DMS 273 treated with DMSO at 0.1 percent for 48 hours (cell line): ENCODE measurements at places on chromosomes 1 and 21.
A peak's percentile ranks its signal among the peaks of the same experiment; 100 is the strongest.

DNA sequence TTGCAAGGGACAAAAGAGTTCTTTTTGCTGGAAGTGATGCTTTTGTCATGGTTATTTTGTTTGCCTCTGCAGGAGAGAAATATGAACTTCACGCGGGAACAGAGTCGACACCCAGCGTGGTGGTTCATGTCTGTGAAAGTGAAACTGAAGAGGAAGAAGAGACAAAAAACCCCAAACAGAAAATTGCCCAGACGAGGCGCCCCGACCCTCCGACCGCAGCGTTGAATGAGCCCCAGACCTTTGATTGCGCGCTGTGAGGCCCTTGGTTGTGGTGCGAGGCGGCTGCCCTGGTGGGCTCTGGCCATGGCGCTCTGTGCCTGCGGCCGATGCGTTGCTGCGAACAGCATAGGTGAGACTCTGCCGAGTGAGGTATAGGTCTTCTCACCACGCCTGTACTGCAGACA, 20.9 kb upstream of the NCMAP start:
- DNase-seq: no peak

- DNase-seq: no peak
These were observed 14.1 kb downstream of the DNASE2B start for GRCh38 chr1:84412316-84412942.

DNA sequence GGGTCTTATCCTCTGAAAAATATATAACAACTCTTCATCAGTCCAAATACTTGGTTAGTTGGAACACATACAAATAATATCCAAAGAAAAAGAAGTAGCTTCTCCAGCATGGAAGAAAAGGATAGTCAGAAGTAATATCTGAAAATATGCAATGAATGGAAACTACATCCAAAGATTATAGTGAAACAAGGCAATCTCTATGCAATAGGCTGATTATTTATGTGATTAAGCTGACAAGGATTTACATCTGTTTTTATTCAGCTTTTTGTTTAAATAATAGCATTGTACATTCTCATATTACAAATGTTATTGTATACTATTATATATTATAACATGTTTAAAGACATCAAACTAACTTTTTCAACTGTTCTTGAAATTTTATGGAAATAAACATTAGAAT, 15.3 kb upstream of the TGFBR3 start:
- DNase-seq: no peak

DNA sequence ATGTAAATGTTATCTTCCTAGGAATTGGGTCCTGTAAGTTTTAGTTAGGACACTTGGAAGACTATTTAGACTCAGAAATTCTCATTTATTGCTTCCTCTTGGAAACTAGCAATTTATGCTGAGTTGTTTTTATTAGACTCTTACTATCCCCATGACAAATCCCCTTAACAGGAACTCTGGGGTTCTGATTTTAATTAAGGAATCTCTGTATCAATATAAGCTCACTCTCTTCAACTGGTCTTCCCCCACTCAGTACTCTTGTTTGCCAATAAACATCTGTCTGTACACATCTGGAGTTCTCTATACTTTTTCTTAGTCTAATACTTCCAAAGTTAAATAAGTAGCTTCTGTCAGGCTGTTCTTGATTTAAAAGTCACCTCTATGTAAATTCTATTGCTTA, 64.1 kb upstream of the TBX15 start:
- no peak for DNase-seq

DNA sequence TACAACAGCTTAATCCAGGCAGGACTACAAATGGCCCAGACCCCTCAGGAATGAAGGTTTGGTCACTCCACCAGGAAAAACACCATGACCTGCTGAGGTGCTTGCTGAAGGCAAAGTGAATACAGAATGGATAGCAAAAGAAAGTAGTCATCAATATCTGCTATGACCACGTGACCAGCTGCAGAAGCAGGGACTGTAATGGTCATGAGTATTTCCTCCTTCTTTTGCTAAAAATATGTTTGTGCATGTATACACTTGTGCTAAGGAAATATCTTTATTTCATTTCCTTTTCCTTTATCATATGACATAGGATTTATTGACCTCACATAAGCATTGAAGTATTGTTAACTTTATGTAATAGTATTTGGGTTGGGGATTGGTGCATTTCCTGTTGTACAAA, 26.4 kb upstream of the GOLT1A start:
- DNase-seq: no peak

DNA sequence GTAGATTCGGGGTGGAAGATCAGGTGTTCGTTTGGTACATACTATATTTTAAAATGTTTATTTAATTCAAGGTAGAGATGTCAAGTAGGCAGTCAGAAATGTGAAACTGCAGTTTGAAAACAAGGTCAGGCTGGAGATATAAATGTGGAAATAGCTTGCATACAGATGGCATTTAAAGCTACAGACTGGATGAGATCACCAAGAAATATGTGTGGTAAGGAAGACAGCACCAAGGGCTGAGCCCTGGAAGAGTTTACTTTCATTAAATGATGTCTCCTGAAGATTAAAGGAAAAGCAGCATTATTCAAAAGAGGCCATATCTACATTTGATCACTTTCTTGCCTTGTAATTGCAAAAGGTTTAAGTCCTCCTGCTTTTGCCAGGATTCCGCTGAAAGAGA, 271.3 kb downstream of the PTBP2 start:
- DNase-seq: no peak

DNA sequence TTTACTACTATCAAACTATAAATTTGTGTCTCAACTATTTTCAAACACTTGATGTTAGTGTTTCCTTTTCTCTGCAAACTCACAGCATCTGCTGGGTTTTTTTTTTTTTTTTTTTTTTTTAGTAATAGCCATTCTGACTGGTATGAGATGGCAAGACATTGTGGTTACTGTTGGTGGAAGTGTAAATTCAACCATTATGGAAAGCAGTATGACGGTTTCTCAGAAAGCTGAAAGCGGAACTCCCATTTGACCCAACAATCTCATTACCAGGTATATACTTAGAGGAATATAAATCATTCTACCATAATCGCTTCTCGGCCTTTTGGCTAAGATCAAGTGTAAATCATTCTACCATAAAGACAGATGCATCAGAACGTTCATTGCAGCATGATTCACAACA, 608.3 kb upstream of the ZP4 start:
- no peak for DNase-seq

DNA sequence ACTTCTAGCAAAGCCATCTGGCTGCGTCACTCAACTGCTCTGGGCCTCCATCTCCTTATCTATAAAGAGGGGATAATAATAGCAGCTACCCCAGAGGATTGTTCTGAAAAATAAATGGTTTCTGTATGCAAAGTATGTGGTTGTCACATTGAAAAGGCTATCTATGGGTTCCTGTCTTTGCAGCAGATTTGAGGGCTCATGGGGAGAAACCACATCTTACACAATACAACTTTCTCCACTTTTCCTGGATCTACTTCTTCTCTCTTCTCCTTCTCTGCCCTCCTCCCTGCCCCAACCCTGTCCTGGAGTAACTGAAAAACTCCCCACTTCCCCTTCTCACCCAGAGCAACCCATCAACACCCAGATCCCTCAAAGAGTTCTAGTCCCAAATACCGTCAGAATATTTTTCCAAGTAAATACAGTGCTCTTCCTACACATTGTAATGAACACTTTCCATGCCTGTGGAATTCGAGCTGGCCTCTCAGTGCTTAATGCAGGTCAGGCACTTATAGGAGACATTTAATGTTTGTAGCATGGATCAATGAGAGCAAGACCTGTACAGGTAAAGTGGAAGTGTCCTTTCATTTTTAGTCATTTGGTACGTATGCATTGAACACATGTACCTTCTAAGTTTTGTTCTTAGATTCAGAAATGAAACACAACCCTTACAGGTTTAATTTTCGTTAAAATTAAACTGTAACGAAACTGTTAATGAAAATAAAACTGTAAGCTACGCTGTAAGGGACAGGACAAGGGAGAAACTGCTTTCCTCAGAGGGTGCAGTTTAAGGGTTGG, 131.9 kb downstream of the AK5 start:
- no peak for DNase-seq

- DNase-seq: no peak
These were observed 93.2 kb downstream of the PAX7 start for GRCh38 chr1:18723701-18724411.

DNA sequence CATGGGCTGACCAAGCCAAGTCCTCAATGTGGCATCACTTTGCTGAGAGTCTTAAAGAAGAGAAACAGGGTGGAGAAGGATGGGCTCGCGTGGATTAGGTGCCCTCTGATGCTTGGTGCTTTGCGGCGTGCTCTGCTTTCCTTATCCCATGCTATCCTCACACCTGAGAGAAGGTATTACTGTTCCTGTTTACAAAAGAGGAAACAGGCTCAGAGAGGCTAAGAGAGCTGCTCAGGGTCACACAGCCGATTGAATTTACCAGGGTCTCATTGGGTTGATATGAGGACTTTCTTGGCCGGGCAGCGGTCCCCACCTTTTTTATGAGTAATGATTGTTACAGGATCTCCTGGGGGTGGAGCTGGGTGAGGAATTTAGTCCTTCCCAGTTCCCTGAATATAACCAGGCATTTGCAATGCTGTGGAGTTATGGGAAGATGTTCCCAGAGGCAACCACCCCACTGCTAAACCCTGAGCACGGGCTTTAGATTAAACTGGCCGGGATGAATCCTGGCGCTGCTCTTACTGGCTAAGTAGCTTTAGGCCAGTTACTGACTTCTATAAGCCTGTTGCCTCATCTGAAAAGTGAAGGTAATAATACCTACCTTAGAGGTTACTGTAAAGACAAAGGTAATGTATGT, 4.5 kb downstream of the ASCL5 start:
- no peak for DNase-seq

GRCh38 chr1:159646687-159647086, 59.1 kb downstream of the APCS start:
- no peak for DNase-seq

- no peak for DNase-seq
These were observed 10.8 kb downstream of the GPR3 start for GRCh38 chr1:27403065-27403726.

- DNase-seq: no peak
These were observed 14.7 kb downstream of the RUNX1 start for GRCh38 chr21:35034203-35034926.

- no peak for DNase-seq
These were observed 8.9 kb downstream of the KCNAB2 start for GRCh38 chr1:6054596-6054995.

GRCh38 chr1:77168358-77168757, 50.9 kb downstream of the PIGK start:
- no peak for DNase-seq

DNA sequence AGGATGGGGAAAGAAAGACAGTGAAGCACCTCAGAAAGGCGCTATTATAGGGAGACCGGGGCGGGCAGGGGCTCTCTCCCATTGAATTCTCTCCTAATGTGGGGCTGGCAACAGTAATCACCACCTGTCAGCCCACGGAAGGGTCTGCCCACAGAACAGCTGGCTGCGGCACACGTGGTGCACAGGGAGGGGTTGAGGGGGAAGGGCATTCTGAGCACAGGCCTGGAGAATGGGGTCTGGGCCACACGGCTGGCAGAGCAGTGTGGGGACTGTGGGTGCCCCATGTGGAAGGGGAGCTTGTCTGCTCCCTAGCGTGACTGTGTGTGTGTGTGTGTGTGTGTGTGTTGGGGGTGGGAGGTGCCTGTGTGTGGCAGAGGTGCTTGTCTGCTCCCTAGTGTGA, 4.1 kb downstream of the OLFML3 start:
- DNase-seq: no peak

DNA sequence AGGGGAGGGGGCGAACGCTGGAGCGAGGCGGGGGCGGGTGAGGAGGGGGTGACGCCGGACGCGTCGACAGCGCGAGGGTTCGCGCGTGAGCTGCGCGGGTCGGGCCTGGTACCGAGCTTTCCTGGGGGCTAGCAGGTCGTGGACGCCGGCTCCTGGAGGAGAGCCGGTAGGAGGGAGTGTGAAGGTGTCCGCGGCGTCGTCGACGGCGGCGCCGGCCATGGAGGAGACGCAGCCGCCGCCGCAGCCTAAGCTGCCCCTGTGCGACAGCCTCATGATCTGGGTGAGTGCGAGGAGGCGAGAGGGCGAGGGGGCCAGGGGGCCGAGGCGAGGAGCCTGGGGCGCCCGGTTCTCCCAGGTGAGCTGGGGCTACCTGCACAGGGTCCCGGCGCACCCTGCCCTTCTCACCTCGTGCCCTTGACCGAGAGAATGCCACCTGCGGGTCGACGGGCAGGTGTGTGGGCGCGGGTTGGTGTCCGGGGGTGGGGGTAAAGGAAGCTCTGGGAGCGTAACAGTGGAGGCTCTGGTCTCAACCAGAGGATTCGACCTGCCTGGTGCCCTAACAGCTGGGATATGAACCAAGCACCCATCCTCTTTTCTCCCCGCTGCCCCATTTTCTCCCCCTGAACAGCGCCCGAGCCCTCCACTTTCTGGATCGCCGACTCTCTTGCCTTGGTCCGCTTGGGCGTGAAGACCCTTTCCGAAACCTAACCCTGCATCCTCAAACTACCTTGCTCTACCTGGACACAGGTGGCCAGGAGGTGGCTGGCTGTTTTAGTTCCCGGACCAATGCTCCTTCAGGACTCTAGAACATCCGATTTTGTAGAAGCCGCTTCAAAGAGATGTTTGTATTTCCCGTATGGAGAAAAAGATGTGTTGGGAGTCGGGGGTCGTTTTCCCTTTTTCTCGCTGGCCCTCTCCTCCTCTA, at the start of gene HOOK1:
TSS of gene HOOK1 (plus strand) at position 49 of the 925 bp plus-strand sequence. CDS start at position 218, 169 bp downstream.
- no peak for DNase-seq

GRCh38 chr1:55478742-55479141, 263.6 kb upstream of the USP24 start:
- peak; percentile 12 for DNase-seq

- DNase-seq: no peak
These were observed 48.2 kb downstream of the TRPM2 start for GRCh38 chr21:44401386-44402160.

- DNase-seq: peak; percentile 40
These were observed 24.8 kb downstream of the PCSK9 start for GRCh38 chr1:55064071-55064581.

- DNase-seq: no peak
These were observed 65.8 kb downstream of the LRIG2 start for GRCh38 chr1:113138778-113139177.
